ENCODE measurements at places on chromosomes 13 and 19. TPM values are rescaled to one million over a fixed set of nuclear protein-coding genes. Genes with fewer than 3 reads are reported as not detected.
A peak's percentile ranks its signal among the peaks of the same experiment; 100 is the strongest.

DNA sequence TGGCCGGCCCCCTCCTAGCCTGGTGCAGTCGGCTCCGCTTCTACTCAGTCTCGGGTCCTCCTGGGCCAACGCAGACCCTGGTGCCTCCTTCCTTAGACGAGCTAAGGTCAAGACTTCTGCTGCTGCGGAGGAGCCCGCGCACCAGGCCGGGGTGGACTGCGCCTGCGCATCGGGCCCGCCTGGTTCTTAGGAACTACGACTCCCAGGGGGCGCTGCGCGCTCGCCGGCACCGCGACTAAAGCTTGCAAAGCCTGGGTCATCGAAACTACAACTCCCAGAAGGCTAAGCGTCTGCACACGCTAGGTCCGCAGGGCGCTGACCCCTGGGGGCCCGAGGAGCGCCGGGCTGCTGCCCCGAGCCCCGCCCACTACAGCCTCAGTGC lies at the start of gene ZNF835:
Gene ZNF835, minus strand, starts transcription at position 145 of the 382 bp plus-strand sequence. CDS start 6,559 bp downstream, outside the sequence.
- H3K4me3 ChIP-seq = peak within 1 kb of the TSS; percentile 79
- H3K36me3 ChIP-seq = peaks cover 15% of the 10 kb centered on the region
- no peak within 1 kb of the TSS for H3K27ac ChIP-seq
- H3K4me1 ChIP-seq = no peaks in the 10 kb centered on the region
- peak; percentile 86 for DNase-seq

DNA sequence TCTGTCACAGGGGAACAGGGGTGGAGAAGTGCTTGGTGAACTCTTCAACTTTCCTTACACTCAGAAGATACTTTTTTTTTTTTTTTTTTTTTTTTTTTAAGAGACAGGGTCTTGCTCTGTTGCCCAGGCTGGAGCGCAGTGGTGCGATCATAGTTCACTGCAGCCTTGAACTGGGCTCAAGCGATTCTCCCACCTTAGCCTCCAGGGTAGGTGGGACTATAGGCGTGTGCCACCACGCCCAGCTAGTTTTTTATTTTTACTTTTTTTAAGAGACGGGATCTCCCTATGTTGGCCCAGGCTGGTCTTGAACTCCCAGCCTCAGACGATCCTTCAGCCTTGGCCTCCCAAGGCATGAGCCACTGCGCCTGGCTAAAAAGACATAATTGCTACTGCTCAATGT lies 11.5 kb downstream of the CEBPG start:
- H3K36me3 ChIP-seq = peaks cover 6% of the 10 kb centered on the region
- peaks cover 6% of the 10 kb centered on the region for H3K4me1 ChIP-seq
- H3K27ac ChIP-seq = no peak overlapping the region
- H3K27me3 ChIP-seq = no peaks in the 10 kb centered on the region
- DNase-seq = no peak

- H3K4me1 ChIP-seq = peaks cover 4% of the 10 kb centered on the region
- no peak overlapping the region for H3K4me3 ChIP-seq
- H3K27me3 ChIP-seq = no peaks in the 10 kb centered on the region
- DNase-seq = no peak
These were observed 1462.4 kb downstream of the EFNB2 start for GRCh38 chr13:105073041-105073440.

DNA sequence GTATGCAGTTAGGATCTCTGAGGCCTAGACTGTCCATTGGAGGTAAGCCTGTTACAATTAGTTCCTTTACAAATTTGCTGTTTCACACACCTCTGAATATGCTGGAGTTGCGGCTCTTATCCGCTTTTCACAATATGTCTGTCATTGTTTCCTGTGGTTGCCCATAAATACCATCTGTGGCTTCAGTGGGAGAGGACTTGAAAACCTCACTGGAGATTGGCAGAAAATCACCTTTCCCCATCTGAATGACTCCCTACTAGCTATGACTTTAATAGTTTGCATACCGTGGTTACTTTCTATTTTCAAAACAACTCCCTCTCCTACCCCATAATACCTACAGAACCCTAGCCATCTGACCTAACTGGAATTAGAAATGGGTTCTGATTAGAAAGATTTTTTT lies 454.3 kb downstream of the PCDH17 start:
- H3K27me3 ChIP-seq = no peaks in the 10 kb centered on the region
- no peak overlapping the region for H3K27ac ChIP-seq
- no peak for DNase-seq

GRCh38 chr19:51129716-51130115 lies 5.0 kb downstream of the SIGLEC9 start:
- H3K27me3 ChIP-seq = no peaks in the 10 kb centered on the region
- no peak for DNase-seq
- H3K27ac ChIP-seq = no peak overlapping the region
- peaks cover 70% of the 10 kb centered on the region for H3K4me1 ChIP-seq
- no peaks in the 10 kb centered on the region for H3K36me3 ChIP-seq
- H3K4me3 ChIP-seq = peak overlapping the region; percentile 59

- no peaks in the 10 kb centered on the region for H3K27me3 ChIP-seq
- H3K4me3 ChIP-seq = no peak overlapping the region
- H3K4me1 ChIP-seq = no peaks in the 10 kb centered on the region
- peaks cover 6% of the 10 kb centered on the region for H3K36me3 ChIP-seq
- peak; percentile 14 for DNase-seq
These were observed 17.7 kb downstream of the TMEM161A start for GRCh38 chr19:19120308-19121231.

DNA sequence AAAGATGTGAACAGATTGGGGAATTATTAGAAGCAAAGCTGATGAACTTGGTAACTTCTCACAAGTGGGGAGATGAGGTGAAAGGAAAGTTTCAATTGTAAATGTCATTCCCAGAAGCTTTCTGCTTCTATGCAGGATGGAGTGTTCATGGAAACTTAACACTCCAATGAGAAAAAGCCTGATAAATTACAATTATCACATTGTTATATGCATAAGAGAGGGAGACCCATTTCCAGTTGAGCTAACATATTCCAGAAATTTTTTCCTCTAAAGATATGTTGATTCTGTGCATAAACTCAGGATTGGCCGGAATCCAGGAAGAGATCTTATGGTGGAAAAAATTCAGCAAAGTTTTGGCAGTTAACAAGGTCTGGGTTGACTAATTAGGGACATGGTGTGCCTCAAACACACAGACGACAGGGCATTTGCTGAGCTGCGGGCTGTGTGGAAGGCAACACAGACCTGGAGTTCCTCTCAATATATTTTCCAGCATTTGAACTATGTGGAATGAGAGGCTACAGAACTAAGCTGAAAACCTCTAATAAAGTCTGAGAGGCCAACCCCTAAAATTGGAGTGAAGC lies 64.9 kb upstream of the FGF14 start:
- no peak overlapping the region for H3K27ac ChIP-seq
- no peaks in the 10 kb centered on the region for H3K4me1 ChIP-seq
- no peak for DNase-seq

Gene ZNF835
- 0.53 TPM for total RNA-seq

GRCh38 chr19:50850738-50851137 lies 4.0 kb upstream of the KLK3 start:
- no peaks in the 10 kb centered on the region for H3K36me3 ChIP-seq
- DNase-seq = no peak
- H3K27me3 ChIP-seq = peaks cover 45% of the 10 kb centered on the region

- H3K4me3 ChIP-seq = no peak overlapping the region
- H3K36me3 ChIP-seq = no peaks in the 10 kb centered on the region
- H3K27me3 ChIP-seq = peaks cover 5% of the 10 kb centered on the region
- H3K4me1 ChIP-seq = no peaks in the 10 kb centered on the region
These were observed 40.0 kb downstream of the UNC13A start for GRCh38 chr19:17648097-17648660.

Gene ADAMTS10
- total RNA-seq = 7.3 TPM

DNA sequence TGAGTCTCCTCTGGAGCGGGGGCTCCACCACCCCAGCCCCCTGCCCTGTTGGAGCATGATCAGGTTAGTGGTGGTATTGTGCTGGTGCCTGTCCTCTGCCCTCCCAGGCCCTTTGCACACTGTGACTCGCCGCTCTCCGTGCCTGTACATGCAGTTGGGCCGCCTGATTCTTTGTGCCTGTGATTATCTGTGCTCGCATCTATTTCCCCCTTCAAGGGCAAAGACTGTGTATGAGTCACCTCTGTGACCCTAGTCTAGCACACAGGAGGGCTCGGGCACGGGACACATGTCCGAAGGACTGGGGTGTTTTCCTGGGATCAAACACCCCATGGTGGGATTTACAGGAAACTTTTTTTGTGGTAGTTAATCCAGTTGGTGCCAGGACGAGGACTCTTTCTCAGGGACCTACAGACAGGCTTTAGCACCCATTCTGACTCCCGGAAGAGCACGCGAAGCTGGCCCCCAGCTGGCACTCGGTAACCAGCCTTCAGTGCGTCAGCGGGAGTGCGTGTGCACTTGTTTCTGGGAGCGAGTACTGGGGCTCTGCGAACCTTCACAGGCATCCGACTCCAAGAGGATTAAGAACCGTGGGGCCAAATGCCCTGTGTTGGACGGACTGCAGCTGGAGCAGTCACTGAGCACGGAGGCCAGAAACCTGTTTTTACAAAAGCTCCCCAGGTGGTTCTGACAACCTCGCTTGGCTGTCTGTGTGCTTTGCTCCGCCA lies 6.7 kb downstream of the PPP1R37 start:
- no peaks in the 10 kb centered on the region for H3K27me3 ChIP-seq
- H3K4me1 ChIP-seq = peaks cover 62% of the 10 kb centered on the region
- no peak for DNase-seq
- no peaks in the 10 kb centered on the region for H3K36me3 ChIP-seq

DNA sequence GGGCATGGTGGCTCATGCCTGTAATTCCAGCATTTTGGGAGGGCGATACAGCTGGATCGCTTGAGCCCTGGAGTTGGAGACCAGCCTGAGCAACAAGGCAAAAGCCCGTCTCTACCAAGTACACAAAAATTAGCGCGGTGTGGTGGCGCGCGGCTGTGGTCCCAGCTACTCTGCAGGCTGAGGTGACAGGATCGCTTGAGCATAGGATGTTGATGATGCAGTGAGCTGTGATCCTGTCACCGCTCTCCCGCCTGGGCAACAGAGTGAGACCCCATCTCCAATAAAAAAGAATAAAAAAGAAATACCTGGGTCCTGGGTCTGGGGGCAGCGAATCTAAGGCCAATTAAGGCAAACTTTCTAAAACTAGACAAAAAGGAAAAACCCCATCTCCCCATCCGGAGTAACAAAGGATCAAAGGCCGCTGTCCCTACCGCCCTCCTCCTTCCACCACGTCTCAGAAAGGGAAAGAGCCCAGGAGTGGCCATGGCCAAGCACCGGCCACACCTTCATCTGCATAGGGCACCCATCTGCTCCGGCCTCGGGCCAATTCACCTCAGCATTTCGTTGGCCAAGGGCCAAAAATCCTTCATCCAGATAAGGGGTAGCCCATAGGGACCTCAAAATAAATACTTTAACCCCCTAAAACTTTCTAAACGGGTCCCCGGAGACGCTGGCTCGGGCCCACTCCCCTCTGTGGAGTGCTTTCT lies 851 bp downstream of the ZNF320 start:
- no peak for DNase-seq
- peaks cover 37% of the 10 kb centered on the region for H3K36me3 ChIP-seq
- H3K4me1 ChIP-seq = peaks cover 19% of the 10 kb centered on the region
- peak overlapping the region; percentile 82 for H3K27ac ChIP-seq
- H3K4me3 ChIP-seq = peak overlapping the region; percentile 93
